Esophagus squamous epithelium (tissue), 5 donors: ENCODE measurements at places on chromosomes 7 and 10. TPM values are rescaled to one million over a fixed set of nuclear protein-coding genes. Genes with fewer than 3 reads are reported as not detected.

The UTF1 gene
- total RNA-seq, result not detected

The POU6F2 gene
- total RNA-seq, result not detected

The MORN4 gene
- total RNA-seq, result 0.79 TPM

The TAS2R60 gene
- not detected for total RNA-seq

DNA sequence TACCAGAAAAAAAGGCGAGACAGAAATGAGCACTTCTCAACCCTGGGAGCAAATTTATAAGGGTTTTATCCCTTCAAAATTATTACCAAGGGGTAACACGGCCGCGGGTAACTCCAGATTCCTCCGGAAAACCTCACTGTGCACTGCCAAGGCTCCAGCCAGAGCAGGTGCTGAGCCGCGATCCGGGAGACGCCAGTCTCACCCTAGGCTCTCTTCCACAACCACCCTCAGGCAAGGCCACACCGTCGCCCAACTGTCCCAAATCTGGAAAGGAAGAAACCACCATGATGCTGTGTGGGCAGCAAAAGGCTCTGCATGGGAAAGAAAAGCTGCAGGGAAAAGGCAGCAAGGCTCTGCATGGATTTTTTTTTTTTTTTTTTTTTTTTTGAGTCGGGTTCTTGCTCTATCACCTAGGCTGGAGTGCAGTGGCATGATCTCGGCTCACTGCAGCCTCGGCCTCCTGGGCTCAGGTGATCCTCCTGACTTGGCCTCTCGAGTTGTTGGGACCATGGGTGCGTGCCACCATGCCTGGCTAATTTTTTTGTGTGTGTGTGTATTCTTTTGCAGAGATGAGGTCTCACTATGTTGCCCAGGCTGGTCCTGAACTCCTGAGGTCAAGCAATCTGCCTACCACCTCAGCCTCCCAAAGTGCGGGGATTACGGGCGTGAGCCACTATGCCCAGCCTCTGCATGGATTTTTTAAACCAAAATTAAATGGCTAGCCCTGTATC, 39.0 kb downstream of the MAD1L1 start:
- no peak overlapping the region for H3K4me3 ChIP-seq
- H3K36me3 ChIP-seq, result no peaks in the 10 kb centered on the region
- no peak overlapping the region for H3K27ac ChIP-seq
- no peak for DNase-seq

- DNase-seq, result no peak
- no peaks in the 10 kb centered on the region for H3K27me3 ChIP-seq
- no peaks in the 10 kb centered on the region for H3K36me3 ChIP-seq
- no peaks in the 10 kb centered on the region for H3K4me1 ChIP-seq
- H3K4me3 ChIP-seq, result no peak overlapping the region
- H3K27ac ChIP-seq, result no peak overlapping the region
Observed at GRCh38 chr10:118470470-118470869, 125.0 kb downstream of the PRLHR start.

DNA sequence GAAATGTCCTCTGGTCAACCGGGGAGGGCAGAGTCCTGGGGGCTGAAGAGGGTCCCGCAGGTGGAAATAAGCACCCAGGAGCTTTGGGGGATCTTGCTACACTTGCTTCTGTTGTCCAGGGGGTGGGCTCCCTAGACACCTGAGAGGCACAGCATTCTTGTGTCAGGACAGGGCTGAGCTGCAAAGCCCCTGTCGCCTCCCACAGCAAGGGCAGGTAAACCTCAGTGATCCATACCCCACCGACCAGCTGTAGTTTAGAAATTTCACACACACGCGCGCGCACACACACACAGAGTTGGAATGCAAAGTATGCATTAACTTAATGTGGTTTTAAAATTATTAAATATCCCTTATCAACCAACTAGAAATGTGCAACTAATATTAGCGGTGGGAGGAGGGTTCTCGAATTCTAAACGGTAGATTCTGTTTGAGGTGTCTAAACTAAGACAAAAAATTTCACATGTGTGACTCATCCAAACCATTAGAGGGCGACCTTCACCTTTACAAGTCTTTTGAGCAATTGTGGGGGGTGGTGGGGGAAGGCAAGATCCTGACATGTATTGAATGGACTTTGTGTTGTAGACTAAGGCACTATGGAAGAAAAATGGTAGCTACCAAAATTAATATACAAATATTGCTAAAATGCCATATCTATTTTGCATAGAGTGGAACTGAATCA, 34.3 kb upstream of the PTF1A start:
- no peak overlapping the region for H3K27ac ChIP-seq
- no peaks in the 10 kb centered on the region for H3K36me3 ChIP-seq
- no peak overlapping the region for H3K4me3 ChIP-seq
- no peak for DNase-seq
- no peaks in the 10 kb centered on the region for H3K27me3 ChIP-seq

GRCh38 chr10:126504063-126504760, 115.9 kb upstream of the ADAM12 start:
- no peak for DNase-seq
- H3K27ac ChIP-seq, result no peak overlapping the region
- H3K36me3 ChIP-seq, result no peaks in the 10 kb centered on the region
- no peak overlapping the region for H3K4me3 ChIP-seq
- no peaks in the 10 kb centered on the region for H3K4me1 ChIP-seq

DNA sequence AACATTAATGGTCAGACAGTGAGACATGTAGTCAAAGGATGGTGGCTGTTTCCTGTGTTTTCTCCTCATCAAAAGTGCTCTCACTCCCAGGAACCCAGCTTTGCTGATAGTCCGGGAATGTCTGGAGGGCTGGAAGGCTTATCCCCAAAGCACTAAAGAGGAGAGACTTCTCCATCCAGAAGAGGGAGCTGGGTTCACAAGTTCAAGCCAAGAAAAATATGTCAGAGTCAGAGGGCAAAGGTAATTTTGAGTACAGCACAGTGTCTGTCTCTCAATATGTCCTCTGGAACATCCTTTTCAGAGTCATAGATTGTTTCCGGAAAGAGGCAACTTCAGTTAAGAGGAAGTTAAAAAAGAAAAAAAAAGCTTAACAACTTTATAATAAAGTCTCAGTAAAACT, 281.5 kb upstream of the PHYHIPL start:
- H3K4me3 ChIP-seq, result no peak overlapping the region
- no peaks in the 10 kb centered on the region for H3K4me1 ChIP-seq
- DNase-seq, result no peak
- no peak overlapping the region for H3K27ac ChIP-seq

GRCh38 chr7:7668706-7669105, 28.2 kb downstream of the UMAD1 start:
- no peak overlapping the region for H3K27ac ChIP-seq
- H3K36me3 ChIP-seq, result no peaks in the 10 kb centered on the region
- DNase-seq, result no peak
- no peak overlapping the region for H3K4me3 ChIP-seq
- H3K4me1 ChIP-seq, result peaks cover 2% of the 10 kb centered on the region

GRCh38 chr7:95547361-95548348, 48.7 kb downstream of the PDK4 start:
- H3K4me1 ChIP-seq, result peaks cover 72% of the 10 kb centered on the region
- H3K36me3 ChIP-seq, result no peaks in the 10 kb centered on the region
- no peak for DNase-seq
- no peak overlapping the region for H3K4me3 ChIP-seq

GRCh38 chr7:47326808-47327207, 255.1 kb downstream of the TNS3 start:
- H3K27me3 ChIP-seq, result no peaks in the 10 kb centered on the region
- no peak for DNase-seq
- no peaks in the 10 kb centered on the region for H3K36me3 ChIP-seq
- peaks cover 43% of the 10 kb centered on the region for H3K4me1 ChIP-seq
- peak overlapping the region; percentile 72 for H3K27ac ChIP-seq
- H3K4me3 ChIP-seq, result peak overlapping the region; percentile 13

- no peaks in the 10 kb centered on the region for H3K36me3 ChIP-seq
- DNase-seq, result no peak
Observed at GRCh38 chr10:69839696-69840345, 38.1 kb downstream of the COL13A1 start.
